Stimulated activated CD4-positive, alpha-beta T cell treated with anti-CD3 and anti-CD28 coated beads, Interleukin-1b, Interleukin-23, amount 100 ng/mL, for 1 hour (primary cell): ENCODE measurements at places on chromosomes 11 and 22.

GRCh38 chr11:34653851-34654482 lies 33.1 kb downstream of the EHF start:
- DNase-seq, result no peak

- no peak for DNase-seq
Observed at GRCh38 chr11:87493516-87493915, 455.8 kb downstream of the TMEM135 start.

GRCh38 chr11:126914941-126915340 lies 85.6 kb downstream of the KIRREL3 start:
- no peak for DNase-seq

DNA sequence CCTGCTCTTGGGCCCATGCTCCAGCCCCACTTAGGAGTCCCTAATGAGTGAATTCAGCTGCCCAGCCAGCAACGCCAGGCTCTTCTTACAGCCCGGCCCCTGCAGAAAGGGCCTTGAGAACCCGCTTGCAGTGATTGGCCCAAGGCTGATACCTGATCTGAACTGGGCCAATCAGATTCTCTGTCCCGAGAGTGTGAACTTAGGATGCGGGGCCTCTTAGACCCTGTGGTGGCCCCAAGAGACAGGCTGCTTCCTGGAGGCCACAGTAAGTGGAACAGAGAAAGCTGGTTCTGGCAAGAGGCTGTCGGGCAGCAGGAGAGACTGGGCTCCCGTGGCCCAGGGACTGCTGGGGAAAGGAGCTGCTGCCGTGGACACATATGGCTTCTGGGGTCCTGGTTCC lies 11.5 kb downstream of the VSTM5 start:
- no peak for DNase-seq

- DNase-seq, result no peak
Observed at GRCh38 chr11:78295991-78296930, 107.5 kb downstream of the USP35 start.

DNA sequence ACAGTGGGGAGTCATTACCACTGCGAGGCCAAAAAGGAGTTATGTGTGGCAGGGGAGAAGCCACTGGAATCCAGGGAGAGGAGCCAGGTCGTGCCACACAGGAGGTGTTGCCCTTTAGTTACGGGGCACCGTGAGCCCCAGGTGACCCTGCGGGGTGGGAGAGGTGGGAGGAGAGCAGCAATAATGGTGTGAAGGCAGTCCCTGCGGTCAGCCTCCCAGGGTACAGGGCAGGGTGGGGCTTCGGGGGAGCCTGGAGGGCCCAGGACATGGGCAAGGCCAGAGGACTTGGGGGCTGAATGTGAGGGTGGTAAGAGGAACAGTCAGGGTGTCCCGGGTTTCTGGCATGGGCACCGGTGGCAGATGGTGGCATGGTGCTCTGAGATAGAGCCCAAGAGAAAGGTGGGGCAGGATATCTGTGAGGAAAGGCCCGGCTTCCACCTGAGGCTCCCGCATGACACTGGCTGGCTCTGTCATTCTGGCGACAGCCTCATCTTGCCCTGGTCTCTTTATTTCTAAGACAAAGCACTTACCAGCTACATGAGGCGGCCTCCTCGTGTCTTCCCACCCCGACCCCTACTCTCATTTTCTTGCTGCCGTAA lies 82.6 kb upstream of the LMO1 start:
- no peak for DNase-seq

- DNase-seq, result no peak
Observed at GRCh38 chr11:17063171-17064002, 14.1 kb downstream of the RPS13 start.

DNA sequence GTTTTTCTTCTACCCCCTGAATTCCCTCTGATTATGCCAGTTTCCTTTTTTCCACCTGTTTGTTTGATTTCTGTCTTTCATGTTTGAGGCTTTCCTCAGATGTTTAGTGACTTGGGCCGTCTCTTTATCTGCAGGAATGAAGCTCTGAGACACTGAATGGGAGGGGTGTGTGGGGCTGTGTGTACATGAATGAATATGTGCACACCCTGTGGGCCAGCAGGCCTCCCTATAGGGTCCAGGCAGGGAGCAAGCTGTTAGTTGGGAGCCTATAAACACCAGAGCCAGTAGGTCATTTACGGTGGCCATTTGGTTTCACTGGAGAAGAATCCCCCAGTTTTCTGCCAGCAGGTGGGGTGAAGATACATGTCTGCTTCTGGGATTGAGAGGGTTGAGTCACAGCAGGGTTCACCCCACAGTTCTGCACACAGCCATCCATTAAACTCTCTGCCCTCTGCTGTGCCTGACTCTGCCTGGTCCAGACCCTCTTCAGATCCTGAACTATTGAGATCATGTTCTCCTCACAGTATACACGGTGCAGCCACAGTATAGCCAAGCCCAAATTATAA lies 34.8 kb downstream of the BARX2 start:
- no peak for DNase-seq

- DNase-seq, result no peak
Observed at GRCh38 chr11:20712912-20713311, 43.5 kb downstream of the NELL1 start.

GRCh38 chr11:12060385-12060985 lies 49.9 kb upstream of the MICAL2 start:
- DNase-seq, result no peak

- no peak for DNase-seq
Observed at GRCh38 chr11:44306052-44306917, 3.7 kb downstream of the ALX4 start.

DNA sequence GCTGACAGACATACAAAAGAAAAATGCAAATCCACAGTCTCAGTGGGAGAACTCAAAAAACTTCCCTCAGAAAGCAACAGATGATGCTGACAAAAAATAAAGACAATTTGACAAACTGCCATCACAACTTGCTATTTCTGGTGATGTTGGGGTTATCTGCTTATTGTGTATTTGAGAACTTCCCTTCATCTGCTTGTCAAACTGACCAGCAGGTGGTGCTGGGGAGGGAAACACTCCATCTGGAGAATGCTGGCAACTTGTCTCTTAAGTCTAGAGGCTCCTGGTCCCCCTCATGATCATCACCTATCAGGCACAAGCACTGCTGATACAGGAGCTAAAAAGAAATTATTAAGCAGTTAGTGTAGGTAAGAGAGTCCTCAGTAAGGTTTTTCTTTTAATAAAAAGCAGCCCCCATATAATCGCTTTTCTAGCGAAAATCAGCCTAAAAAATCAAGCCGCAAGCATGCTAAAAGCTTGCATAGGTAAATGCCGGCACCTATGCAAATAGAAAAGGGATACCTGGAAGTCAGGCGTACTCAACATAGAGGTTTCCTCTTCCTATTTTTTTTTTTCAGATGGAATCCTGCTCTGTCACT lies 9.8 kb upstream of the FAM111B start:
- DNase-seq, result no peak

DNA sequence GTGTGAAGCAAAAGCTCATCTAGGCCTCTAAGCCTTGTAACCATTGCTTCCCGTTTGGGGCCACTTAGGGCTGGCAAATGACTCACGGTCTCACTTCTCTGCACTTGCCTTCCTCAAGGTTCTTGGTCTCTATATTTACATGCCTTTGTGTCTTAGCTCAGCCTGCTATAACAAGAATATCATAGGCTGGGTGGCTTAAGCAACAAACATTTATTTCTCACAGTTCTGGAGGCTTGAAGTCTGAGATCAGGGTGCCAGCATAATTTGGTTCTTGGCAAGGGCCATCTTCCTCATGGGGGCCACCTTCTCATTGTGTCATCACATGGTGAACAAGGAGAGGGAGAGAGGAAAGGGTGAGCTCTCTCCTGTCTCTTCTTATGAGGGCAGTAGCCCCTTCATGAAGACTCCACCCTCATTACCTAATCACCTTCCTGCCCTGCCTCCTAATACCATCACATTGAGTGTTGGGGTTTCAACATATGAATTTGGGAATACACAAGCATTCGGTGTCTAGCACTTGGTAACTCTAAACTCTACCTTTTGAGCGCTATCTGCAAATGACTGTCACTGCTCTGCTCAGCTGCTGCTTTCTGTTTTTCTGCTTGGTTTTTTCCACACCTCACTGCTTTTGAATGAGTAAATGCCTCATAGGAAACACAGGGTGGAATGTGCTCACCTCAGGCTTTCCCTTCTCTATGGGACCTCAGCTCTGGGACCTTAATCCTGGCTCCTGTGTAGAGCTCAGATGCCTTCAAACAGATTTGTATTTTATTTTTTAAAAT lies 16.2 kb upstream of the ME3 start:
- no peak for DNase-seq

GRCh38 chr11:130469181-130469580 lies 20.7 kb downstream of the ADAMTS15 start:
- no peak for DNase-seq

DNA sequence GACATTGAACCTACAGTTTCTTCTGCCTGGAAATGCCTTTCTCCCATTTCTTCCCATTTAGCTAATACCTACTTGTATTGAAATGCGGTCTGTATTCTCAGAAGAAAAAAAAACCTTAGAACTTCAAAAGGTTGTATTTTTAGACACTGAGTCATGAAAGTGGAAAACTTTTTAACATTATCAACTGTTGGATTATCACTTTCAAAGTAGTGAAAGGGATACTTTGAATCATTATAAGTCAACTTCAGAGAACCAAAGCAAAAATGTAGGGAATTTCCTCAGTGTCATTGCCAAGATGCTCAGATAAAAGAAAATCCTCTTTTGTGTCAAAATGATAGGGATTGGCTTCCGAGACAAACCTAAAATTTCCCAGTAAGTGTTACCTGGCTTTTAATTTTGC lies 6.6 kb downstream of the HOATZ start:
- DNase-seq, result no peak

DNA sequence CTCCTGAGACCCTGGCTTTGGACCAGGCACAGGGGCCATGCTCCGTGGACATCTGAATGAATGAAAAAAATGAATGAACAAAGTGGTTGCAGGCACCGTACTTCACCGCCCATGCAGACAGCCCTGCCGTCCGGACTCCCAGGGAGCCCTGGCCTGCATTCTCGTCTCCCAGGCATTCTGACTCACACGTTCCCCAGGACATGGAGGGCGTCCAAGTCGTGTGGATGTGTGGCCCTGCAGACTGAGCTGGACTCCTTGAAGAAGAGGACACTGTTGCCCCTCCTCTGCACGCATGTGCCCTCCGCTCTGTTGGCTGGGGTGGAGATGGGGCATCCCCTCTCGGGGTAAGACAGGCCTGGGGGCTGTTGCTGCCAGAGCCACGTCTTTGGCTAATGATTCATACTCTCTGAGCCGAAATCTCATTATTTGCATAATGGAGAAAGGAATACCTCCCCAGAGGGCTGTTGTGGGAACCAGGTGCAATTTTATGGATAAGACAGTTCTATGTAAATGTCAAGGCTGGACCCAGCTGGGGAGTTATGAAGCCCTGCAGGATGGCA lies 49.7 kb downstream of the RTL6 start:
- no peak for DNase-seq

DNA sequence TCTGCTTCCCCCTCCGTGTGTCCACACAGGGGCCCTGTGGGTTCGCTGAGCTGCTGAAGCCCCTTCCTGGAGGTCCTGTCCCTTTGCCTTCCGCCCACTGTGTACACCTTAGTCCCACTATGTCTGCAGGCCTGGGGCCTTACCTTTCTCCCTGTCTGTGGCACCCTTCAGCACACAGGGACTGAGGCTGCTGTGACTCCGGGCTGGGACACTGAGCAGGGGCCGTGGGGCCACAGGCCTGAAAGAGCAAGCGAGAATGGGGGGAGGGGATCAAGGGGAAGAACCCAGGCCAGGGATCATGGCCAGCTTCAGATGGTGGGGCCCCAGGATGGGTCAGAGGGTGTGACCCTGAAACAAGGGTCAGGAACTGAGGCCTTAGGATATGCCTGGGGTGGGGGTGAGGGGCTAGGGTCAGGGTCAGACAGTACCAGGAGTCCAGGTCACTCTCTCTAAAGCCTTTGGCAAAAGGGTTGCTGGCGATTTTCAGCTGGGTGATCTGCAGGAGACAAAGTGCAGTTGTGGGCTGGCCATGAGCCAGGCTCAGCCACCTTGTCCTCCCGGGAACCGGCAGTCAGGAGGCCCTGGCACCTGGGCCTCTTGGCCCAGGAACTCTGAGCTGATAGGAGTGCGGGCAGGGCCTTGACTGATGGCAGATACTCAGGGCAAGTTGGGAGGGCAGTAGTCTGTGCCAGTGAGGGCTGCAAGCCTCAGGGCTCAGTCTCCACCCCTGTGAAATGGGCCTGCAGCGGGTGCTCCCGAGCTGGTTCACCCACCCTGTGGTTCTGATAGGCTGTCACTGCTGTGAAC lies 2.6 kb upstream of the NUDT8 start:
- DNase-seq, result no peak

GRCh38 chr11:107140983-107141382 lies 122.7 kb upstream of the GUCY1A2 start:
- no peak for DNase-seq

DNA sequence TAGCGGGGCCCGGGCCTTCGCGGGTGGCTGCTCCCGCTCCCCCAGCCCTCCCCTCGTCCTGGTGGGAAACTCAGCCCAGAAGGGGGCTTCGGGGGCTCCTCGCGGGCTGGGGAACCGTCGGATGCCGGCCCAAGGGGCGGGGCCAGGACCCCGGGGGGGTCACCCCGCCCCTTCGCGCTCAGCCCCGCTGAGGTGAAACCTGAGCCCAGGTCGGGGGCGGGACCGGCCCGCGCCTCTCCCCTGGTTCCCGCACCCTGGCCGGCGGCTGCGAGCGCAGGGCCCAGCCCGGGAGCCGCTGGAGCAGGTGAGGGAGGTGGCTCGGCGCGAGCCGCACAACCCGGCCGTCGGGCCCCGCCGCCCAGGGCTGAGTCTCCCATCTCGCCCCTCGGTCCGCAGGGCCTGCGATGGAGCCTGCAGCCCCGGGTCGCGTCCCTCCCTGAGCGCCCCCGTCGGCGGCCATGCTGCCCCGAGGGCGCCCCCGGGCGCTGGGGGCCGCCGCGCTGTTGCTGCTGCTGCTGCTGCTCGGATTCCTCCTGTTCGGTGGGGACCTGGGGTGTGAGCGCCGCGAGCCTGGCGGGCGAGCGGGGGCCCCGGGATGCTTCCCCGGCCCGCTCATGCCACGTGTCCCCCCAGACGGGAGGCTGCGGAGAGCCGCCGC lies at the start of gene LARGE2:
Gene LARGE2, plus strand, starts transcription at position 232 of the 658 bp plus-strand sequence. Its CDS starts 227 bp downstream, at position 459.
- DNase-seq, result no peak

DNA sequence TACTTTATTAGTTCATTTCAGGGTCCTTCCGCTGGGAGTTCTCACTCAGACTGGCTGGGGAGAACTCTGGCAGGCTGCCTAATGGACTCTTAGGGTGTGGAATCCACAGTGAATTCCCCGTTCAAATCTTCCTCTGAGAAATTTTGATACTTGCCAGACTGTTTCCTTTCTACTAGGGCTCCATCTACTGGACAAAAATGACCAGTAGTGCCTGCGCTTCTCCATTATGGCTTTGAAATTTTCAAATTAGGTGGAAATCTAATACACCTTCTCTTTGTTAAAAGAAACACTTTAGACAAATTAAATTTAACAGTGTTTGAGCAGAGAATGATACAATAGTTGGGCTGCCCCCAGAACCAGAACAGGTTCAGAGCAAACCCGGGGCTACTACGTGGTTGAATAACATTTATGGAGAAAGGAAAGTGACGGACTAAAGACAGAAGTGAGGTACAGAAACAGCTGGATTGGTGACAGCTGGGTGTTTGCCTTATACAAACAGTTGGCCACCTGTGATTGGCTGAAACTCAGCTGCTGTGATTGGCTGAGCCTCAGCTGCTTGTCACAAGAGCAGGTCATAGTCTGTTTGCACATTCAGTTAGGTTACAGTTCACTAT lies 52.9 kb upstream of the FDX1 start:
- DNase-seq, result no peak
